ENCODE measurements at places on chromosomes 5 and 9.

GRCh38 chr5:1103093-1103492 lies 8.8 kb downstream of the SLC12A7 start:
- no peak overlapping the region for H3K27ac ChIP-seq
- peak overlapping the region; percentile 41 for H3K4me3 ChIP-seq
- no peaks in the 10 kb centered on the region for H3K27me3 ChIP-seq
- no peak for DNase-seq

GRCh38 chr9:38482918-38483592 lies 58.8 kb upstream of the IGFBPL1 start:
- H3K27me3 ChIP-seq = no peaks in the 10 kb centered on the region
- DNase-seq = no peak
- no peaks in the 10 kb centered on the region for H3K36me3 ChIP-seq

- no peak overlapping the region for H3K27ac ChIP-seq
- no peaks in the 10 kb centered on the region for H3K27me3 ChIP-seq
- H3K4me3 ChIP-seq = no peak overlapping the region
- DNase-seq = no peak
- no peaks in the 10 kb centered on the region for H3K4me1 ChIP-seq
- no peaks in the 10 kb centered on the region for H3K36me3 ChIP-seq
Measured at GRCh38 chr9:84955971-84956370, 286.4 kb downstream of the NTRK2 start.

- H3K27ac ChIP-seq = no peak overlapping the region
- no peak for DNase-seq
- no peak overlapping the region for H3K4me3 ChIP-seq
- peaks cover 7% of the 10 kb centered on the region for H3K4me1 ChIP-seq
- no peaks in the 10 kb centered on the region for H3K27me3 ChIP-seq
Measured at GRCh38 chr5:32029261-32029660, 144.9 kb downstream of the GOLPH3 start.

- no peak overlapping the region for H3K27ac ChIP-seq
- H3K4me3 ChIP-seq = no peak overlapping the region
- no peak for DNase-seq
- H3K4me1 ChIP-seq = no peaks in the 10 kb centered on the region
- H3K36me3 ChIP-seq = no peaks in the 10 kb centered on the region
Measured at GRCh38 chr5:4553978-4554377, 586.2 kb upstream of the ADAMTS16 start.

DNA sequence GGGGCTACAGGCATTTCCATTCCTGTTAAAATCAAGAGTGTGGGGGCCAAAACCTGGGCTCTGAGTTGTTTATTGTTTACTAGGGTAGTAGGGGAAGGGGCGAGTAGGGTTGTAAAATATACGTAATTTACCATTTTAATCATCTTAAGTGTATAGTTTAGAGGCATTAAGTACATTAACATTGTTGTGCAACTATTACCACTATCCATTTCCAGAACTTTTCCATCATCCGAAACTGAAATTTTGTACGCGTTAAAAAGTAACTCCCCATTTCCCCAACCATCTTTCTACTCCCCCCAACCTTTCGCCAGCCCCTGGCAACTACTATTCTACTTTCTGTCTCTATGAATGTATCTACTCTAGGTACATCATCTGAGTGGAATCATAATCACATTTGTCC lies 3.6 kb upstream of the FOXD1 start:
- no peak overlapping the region for H3K27ac ChIP-seq
- DNase-seq = no peak
- H3K4me3 ChIP-seq = no peak overlapping the region
- peaks cover 16% of the 10 kb centered on the region for H3K4me1 ChIP-seq

GRCh38 chr5:33460210-33460609 lies 19.4 kb downstream of the TARS1 start:
- no peaks in the 10 kb centered on the region for H3K27me3 ChIP-seq
- H3K4me1 ChIP-seq = no peaks in the 10 kb centered on the region
- H3K4me3 ChIP-seq = no peak overlapping the region
- H3K27ac ChIP-seq = no peak overlapping the region

GRCh38 chr5:122937914-122938313 lies 92.5 kb downstream of the SNX24 start:
- H3K4me3 ChIP-seq = no peak overlapping the region
- no peaks in the 10 kb centered on the region for H3K4me1 ChIP-seq
- H3K27me3 ChIP-seq = no peaks in the 10 kb centered on the region
- DNase-seq = no peak
- H3K27ac ChIP-seq = no peak overlapping the region
- no peaks in the 10 kb centered on the region for H3K36me3 ChIP-seq

DNA sequence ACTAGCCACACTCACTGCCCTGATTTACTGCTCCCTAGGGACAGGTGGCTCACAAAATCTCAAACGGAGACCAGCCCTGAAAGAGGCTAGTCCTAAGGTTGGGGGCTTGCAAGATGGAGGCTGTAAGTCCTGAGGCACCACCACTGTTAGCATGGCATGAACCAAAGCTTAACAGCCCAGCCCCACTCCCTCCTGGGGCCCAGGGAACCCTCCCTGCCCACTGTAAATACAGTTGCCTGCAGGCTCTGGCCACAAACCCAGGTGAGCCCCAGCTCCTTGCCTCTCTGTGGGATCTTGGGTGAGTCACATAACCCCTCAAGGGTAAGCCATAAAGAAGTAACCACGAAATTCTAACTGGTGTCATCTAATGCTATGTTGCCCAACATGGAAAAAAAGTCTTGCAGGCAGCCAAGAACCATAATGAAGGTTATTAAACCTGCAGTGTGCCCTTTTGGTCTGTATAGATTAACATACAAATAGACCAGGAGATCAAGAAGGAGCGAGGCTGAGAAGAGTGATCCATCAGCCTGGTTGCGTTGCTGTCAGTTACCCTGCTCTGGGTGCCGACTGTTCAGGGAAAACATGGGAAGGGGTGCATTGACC lies 1.7 kb upstream of the POMT1 start:
- H3K36me3 ChIP-seq = peaks cover 22% of the 10 kb centered on the region
- peak overlapping the region; percentile 55 for H3K4me3 ChIP-seq
- DNase-seq = no peak
- H3K27ac ChIP-seq = peak overlapping the region; percentile 79
- H3K27me3 ChIP-seq = no peaks in the 10 kb centered on the region

DNA sequence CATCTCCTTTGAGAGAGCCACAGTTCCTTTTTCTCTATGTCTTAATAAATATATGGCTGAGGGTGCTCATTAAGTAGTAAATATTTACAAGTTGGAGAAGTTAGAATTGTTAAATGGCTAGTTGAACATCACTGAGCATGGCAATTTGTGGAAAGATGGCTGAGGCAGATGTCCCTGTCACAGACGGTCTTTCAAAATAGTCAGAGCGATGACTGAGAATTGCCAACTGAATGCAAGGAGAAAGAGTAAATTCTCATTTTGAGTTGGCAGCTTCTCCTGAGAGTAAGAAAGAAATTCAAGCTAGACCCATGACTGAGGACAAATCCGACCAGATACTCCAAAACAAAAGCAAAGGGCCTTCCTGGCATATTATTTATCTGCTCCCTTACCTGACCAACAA lies 617.9 kb downstream of the KCTD16 start:
- no peaks in the 10 kb centered on the region for H3K36me3 ChIP-seq
- H3K27ac ChIP-seq = no peak overlapping the region
- no peaks in the 10 kb centered on the region for H3K4me1 ChIP-seq
- no peak for DNase-seq

DNA sequence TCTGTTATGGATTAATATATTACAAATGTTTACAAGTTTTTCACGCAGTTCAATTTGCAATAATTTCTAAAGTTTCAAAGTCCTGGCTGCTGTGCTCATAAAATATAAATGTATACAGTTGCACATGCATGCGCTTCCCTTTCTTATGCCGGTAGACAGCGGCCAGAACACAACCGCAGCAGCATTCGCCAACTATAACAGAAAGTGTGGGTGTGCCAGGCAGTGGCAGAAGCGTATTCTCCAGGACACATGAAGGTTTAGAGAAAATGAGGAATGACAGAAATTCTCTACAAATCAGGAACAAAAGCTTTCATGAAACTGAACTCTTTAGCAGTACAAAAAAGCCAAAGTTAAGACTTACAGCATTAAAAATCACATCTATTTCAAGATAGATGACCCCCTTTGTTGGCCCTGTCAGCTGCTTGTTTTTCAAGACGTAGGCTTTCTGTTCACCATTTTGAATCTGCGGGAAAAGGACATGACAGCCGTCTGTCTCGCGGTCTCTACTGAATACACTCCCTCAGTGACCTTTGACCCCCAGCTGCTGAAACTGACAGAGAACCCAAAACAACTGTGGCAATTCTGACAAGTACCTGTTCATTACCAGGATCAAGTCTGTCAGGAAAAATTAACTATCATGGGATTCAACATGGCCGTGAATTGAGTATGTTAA lies 252.2 kb downstream of the SLF1 start:
- peaks cover 2% of the 10 kb centered on the region for H3K27me3 ChIP-seq
- no peaks in the 10 kb centered on the region for H3K36me3 ChIP-seq
- H3K4me1 ChIP-seq = no peaks in the 10 kb centered on the region
- no peak overlapping the region for H3K4me3 ChIP-seq
- no peak for DNase-seq

DNA sequence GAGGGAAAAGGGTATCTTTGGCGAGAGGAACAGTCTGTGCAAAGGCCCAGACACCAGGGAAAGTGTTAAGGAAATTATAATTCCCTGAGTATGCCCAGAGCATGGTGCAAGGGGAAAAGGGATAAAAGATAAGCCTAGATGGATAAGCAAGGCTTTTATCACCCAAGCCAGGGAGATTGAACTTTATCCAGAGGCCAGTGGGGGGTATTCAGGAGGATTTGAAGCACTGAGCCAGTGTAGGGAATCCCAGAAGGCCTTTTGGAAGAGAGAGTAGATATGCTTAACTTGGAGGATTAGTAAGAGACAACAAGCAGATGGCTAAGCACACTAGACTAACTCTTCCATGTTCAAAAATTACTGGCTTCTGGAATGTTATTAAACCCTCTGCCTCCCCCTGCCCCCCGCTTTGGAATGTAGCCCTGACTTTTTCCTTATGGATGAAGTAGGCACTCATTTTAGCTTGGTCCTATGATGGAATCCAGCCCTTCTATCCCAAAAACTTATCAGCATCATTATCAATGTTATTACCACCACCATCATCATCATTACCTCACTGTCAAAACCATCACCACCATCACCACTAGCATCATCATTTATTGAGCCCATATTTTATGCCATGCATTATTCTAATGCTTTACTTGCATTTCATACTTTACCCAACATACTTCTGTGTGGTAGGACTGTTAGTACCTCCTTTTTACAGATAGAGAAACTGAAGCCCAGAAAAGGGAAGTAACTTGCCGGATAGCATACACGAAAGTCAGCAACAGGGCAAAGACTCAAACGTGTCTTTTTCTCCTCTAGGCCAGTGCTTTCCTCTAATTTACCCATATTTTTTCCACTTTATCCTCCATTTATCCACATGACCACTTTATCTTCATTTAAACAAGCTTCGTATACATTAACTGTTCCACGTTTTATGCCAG lies 237.0 kb downstream of the PAPPA start:
- DNase-seq = no peak
- H3K36me3 ChIP-seq = peaks cover 3% of the 10 kb centered on the region
- H3K4me3 ChIP-seq = no peak overlapping the region
- H3K4me1 ChIP-seq = no peaks in the 10 kb centered on the region

DNA sequence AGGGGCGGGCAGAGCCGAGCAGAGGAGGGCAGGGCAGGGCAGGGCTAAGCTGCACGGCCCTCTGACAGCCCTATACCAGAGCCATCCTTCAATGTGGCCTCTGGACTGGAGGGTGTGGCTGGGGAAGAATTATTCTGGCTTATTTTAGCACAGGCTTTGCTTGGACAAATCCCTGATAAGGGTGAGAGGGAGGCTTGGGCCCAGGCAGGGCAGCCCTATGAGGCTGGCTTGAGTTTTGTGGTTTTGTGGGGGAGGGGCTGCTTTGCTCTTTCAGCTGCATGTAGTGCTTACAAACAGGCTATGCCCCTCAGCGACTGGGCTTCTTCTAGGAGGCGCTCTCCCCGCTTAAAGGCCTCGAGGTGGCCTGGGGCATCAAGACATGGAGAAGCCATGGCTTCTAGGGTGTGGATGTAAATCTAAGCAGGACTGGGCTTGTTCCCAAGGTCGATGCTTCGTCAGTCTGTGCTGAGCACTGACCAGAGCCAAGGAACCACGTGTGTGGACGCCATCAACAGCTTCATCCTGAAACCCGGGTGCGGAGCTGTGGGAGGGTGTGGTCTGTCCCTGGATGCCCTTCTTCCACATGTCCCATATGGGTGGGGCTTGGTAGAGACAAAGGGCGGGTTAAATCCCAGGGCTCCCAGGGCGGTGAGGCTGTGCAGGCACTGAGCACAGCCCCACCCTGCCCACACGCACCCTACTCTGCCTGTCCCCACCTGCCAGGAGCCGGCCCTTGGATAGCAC lies 45.7 kb upstream of the IPPK start:
- H3K36me3 ChIP-seq = peaks cover 58% of the 10 kb centered on the region
- H3K4me3 ChIP-seq = no peak overlapping the region
- H3K27me3 ChIP-seq = no peaks in the 10 kb centered on the region
- DNase-seq = no peak

DNA sequence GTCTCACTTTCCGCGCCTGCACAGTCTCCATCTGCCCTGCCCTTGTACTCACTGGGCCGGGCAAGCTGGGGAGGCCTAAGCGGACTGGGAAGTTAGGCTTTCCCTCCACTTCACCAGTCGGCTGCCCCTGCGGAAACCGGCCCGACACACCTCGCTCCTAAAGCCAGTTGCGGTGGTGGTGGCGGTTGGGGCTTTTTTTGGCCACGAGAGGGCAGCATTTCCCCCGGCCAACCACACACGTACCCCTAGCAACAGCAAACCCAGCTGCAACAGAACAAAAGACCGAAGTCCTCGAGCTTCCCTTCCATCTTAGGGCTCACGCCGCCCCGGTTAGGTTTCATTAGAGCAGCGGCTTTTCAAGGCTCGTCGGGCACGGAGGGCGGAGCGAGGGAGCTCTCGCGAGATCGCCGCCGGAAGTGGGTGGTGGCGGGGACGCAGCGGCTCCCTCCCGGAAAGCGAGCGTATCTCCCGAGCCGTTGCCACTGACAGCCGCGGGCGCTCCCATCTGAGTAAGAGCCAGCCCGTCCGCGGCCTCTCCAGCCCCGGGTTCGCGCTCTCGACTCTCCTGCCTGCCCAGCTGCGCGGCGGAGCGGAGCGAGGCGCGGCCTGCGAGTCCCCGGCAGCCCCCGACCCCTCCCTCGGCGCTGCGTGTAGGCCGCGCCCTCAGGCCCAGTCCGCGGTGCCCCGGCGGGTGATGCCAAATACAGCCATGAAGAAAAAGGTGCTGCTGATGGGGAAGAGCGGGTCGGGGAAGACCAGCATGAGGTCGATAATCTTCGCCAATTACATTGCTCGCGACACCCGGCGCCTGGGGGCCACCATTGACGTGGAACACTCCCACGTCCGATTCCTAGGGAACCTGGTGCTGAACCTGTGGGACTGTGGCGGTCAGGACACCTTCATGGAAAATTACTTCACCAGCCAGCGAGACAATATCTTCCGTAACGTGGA lies at the start of gene RRAGA:
RRAGA (plus strand) TSS at position 462 of the 951 bp plus-strand sequence; CDS start at position 695, 233 bp downstream.
- peak within 1 kb of the TSS; percentile 95 for H3K27ac ChIP-seq
- H3K36me3 ChIP-seq = no peaks in the 10 kb centered on the region
- H3K27me3 ChIP-seq = no peaks in the 10 kb centered on the region
- DNase-seq = peak; percentile 95
- H3K4me3 ChIP-seq = peak within 1 kb of the TSS; percentile 90
